ENCODE measurements at places on chromosomes 7 and 10.

- no peak for DNase-seq
Observed at GRCh38 chr10:103787331-103787730, 68.0 kb downstream of the SH3PXD2A start.

DNA sequence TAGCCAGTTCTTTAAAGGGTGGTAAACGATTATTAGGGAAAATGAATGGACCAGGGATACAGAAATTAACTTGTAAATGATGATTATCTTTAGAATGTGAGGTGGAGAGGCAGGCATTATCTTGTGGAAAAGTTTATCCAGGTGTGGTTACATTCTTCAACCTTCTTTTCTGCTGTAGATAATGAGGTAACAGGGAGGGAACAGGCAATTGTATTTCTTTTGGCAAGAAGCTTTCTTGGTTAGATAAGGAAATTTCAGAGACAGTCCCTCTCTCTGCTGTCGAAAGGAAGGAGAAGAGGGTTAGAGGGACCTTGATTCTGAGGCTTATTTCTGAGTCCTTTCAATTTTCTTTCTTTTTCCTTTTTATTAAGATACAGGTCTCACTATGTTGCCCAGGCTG lies 32.1 kb downstream of the MRPL32 start:
- no peak for DNase-seq

- peak; percentile 68 for DNase-seq
Observed at GRCh38 chr7:44891372-44891771, 6.0 kb upstream of the PURB start.

DNA sequence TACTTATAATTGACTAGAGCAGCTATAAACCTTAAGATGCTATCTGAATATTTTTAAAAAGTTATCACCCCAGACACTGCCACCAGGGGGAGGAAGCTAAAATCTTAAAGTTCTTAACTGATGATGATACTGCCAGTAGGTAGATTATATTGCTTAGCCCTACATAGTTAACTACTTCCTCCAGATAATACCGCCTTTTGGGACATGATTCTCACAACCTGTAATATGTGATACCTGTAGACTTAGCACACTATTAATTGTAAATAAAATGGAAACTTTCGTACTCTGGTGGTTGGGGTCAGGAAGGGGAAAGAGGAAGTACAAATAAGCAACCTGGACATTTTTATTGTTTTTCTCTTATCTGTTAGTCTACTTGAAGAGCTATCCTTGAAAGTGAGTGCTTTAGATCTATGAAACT lies 268.9 kb downstream of the ADK start:
- no peak for DNase-seq

- DNase-seq = no peak
Observed at GRCh38 chr7:34277016-34277802, 371.9 kb downstream of the BMPER start.

DNA sequence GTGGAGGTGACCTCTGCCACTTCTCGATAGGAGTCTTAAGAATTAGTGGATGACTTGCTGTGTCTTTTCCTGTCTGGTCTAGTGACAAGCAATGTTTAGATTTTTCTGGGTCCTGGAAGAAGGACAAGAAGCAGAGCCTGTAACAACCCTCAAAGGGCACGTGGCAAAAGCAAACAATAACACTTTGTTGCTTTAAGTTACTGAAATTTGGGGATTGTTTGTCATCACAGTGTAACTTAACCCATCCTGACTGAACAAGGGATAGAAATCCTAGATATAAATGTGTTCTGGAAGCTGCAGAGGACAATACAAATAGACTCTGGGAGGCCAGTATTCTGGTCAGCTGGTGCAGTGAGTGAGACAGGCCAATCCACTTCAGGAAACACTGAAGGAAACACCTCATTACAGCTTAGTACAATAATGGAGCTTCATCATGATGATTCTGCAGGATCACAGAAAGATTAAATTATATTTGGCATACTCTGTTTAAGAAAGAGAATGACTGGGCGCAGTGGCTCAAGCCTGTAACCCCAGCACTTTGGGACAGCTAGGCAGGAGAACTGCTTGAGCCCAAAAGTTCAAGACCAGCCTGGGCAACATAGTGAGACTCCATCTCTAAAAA lies 23.3 kb downstream of the ENKUR start:
- no peak for DNase-seq

- no peak for DNase-seq
Observed at GRCh38 chr7:110774071-110774470, 316.9 kb upstream of the LRRN3 start.

GRCh38 chr7:150974468-150975391 lies 3.4 kb downstream of the KCNH2 start:
- DNase-seq = peak; percentile 80

- no peak for DNase-seq
Observed at GRCh38 chr7:26657206-26657641, 207.2 kb downstream of the SKAP2 start.

DNA sequence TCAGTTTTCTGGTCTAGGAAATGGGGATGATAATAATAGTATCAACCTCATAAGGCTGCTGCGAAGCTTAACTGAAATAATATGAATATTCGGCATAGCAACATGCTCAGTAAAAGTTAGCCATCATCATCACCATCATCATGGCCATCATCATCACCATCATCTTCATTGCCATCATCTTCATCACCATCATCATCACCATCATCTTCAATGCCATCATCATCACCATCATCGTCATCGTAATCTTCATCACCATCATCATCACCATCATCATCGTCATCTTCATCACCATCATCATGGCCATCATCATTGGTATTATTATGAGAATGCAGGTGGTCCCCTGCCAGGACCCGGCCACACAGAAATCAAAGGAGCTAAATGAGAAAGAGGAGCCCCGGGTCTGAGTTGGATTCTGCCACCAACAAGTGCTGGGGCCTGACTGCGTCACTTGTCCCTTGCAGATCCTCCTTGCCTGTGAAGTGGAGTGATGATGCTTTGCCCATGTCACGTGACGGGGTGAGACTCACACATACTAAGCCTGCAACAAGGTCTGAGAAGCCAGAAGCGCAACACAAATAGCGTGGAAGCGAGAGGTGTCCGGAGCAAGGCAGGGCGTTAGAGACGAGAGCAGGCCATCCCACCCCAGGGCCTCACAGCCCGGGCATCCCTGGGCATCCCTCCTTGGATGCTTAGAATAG lies 46.1 kb upstream of the EN2 start:
- no peak for DNase-seq

DNA sequence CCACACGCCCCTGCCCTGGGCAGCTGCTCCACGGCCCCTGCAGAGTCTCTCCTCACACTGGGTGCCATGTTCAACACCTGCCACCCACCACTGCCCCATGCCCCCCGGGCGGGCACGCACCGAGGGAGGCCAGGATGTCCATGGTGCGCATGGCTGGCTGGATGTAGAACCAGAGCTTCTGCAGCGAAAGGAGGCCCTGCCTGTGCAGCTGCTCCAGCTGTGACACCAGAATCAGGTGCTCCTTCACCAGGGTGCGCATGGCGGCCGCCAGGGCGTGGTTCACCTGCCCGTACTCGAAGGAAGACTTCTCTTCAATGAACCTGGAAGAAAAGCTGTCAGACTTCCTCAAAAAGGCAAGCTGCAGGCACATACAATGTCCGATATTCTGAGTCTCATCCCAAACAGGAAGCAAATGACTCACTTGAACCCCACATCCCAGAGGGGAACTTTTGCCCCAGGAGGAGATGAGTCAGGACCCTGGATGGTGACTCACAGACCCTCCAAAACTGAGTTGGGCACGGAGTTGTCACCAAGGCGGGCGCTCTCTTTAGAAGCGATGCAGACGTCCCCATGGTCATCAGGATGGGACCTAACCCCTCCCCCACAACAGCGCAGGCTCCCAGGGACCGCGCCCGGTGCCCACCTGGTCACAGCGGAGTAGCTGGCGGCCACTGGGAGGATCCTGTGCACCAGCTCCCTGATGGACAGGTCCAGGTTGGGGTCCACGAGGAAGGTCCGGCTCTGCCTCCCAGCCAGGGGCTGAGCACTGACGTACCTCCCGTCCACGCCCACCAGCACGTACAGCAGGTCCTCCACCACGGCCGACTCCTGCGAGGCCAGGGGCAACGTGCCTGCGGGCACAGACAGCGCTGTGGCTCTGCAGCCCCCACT lies 15.5 kb downstream of the TUBGCP2 start:
- DNase-seq = no peak

All from CD8-positive, alpha-beta T cell (primary cell).